ENCODE measurements at places on chromosomes 5 and 9. TPM values are rescaled to one million over a fixed set of nuclear protein-coding genes. Genes with fewer than 3 reads are reported as not detected.

Gene DCANP1
- 0.10 TPM for total RNA-seq

Gene SMIM15
- total RNA-seq, result 41.3 TPM

Gene SPAG8
- total RNA-seq, result 3.2 TPM

Gene TENT4A
- total RNA-seq, result 18.9 TPM

Gene UGCG
- total RNA-seq, result 8.6 TPM

Gene RNF20
- total RNA-seq, result 40.8 TPM

Gene ADGRD2
- total RNA-seq, result 0.14 TPM

Gene SPOCK1
- total RNA-seq, result 10.2 TPM

Gene PRDM9
- 0.11 TPM for total RNA-seq

Gene FOXD4L3
- total RNA-seq, result 0.48 TPM

Gene ADCY2
- 17.0 TPM for total RNA-seq

All from motor neuron (in vitro differentiated cells).